Stimulated activated CD4-positive, alpha-beta T cell treated with anti-CD3 and anti-CD28 coated beads, TNF-alpha, amount 100 ng/mL, for 48 hours (primary cell): ENCODE measurements at places on chromosomes 12 and 14.

DNA sequence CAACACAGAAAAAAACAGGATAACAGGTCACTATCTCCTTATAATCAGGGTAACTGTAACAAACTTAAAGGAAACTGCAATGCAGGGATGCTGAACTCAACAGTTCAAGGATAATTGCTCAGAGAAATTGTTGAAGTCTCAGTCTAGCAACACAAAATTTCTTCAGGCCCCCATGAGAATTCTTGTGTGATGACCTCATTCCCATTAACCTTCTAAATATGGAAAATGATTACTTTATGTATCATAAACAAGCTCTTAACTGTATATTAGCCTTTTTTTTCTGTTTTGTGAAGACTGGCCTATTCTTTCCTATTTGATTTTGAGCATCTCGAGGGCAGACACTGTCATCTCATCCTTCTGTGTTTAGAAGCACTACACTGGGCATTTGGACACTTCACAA, 47.1 kb downstream of the IGF1 start:
- no peak for DNase-seq

- DNase-seq = no peak
These were observed 177.5 kb upstream of the VASH1 start for GRCh38 chr14:76583805-76584204.

DNA sequence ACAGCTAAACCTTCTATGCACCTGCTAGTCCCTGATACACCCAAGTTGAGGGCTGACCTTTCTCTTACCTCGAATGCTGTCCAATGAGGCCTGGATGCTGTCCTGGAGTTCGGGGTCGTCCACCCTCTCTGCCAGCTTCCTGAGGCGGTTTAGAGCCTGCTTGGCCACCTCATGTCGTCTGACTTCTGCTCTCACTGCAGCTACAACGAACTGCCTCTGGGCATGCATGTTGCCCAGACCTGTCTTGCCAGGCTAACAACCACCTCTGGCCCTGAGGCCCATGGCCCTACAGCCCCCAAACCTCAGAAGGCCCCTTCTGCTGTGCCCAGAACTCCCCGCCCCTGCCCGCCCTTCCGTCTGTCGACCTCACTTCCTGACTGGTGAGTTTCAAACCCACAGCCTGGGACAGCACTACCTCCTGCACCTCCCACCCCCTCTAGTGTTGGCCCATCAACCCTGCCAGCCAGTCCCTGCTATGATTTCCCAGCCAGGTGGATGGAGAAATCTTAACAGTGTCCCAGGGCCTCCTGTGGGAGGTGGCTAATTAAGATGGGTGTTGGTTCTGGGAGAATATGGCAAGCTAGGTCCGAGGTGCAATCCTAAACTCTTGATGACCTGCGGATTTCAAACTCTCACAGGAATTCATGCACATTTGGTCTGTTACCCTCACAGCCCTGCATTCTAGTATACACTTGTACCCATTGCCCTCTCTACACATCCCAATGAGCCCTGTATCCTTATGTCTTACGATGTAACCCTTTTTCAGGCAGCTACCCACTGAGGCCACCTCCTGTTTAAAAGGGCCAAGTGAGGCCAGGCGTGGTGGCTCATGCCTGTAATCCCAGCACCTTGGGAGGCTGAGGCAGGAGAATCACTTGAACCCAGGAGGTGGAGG, 2.7 kb upstream of the TSPAN31 start:
- DNase-seq = peak; percentile 80

- DNase-seq = no peak
These were observed 167.9 kb upstream of the NTF3 start for GRCh38 chr12:5264006-5264405.

- DNase-seq = no peak
These were observed 17.9 kb upstream of the SH2B3 start for GRCh38 chr12:111387747-111388323.

DNA sequence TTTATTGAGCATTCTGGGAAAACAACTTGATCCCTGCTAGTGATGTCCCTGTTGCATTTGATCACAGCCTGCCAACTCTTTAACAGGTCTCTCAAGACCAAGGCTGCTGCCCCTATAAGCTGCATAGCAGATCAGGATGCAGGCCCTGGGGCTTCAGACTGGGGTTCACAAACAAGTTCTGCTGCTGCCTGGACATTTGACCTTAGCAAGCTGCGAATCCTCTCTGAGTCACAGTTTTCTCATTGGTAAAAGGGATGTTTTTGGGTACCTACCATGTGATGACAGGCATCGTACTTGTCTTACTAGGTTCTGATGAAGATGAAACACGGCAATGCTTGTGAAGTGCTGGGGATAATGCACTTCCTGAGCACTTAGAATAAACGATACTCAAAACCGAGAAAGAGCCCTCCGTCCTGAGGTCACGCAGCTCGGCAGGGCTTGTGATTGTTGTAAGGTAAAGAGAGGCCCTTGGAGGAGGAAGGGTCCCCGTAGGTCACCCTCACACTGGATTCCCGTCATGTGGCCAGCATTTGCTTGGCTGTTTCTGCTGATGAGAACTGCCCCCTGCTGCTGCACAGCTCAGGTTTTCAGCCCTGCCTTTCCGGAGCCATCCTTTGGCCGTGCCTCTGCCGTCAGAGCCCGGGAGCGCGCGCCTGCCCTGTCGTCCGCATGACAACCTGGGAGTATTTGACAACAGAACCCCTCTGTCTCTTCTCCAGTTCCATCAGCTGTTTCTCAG, 39.1 kb downstream of the TSPAN9 start:
- DNase-seq = no peak

DNA sequence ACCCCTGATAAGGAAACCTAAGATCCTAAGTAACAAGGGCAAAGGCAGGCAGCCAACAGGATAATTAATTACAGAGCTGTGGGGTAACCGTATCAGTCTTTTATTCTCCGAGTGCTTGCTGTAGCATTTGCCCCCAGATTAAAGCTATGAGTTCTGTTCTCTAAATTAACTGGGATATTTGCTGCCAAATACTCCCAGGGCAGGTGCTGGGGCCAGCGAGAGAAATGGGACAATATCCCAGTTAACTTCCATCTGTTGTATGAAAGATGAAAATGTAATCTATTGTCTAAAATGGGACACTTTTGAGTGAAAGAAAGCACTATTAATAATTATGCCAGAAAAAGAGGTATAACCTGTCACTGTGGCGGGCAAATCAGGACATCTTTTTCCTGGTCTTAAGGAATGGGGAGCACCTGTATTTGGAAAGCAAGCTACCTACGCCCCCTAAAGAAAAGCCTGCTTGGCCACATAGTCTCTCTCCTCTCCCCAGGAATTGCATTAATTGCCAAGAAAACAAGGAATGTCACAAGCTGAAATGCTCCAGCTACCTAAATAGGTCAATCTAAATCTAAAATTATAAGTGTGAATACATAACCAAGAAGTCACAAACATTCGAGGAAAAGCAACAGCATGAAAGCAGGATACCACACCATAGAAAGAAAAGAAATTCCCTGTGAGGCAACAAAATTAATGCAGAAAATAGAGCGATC, 26.7 kb upstream of the CFAP54 start:
- no peak for DNase-seq

- no peak for DNase-seq
These were observed 7.5 kb downstream of the PSMC1 start for GRCh38 chr14:90263748-90264449.

GRCh38 chr12:64600164-64600561, 10.1 kb upstream of the RASSF3 start:
- no peak for DNase-seq

- no peak for DNase-seq
These were observed 183.1 kb downstream of the CAND1 start for GRCh38 chr12:67452119-67452805.

DNA sequence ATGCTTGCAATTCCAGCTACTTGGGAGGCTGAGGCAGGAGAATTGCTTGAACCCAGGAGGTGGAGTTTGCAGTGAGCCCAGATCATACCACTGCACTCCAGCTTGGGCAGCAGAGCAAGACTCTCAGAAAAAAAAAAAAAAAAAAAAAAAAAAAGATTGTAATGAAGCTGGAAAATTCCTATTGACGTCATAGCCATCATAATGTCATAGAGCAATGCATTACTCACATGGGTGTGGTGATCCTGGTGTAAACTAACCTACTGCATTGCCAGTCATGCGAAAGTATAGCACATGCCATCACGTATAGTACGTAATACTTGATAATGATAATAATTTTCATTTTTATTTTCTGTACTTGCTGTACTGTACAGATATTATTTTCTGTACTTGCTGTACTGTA, 42.7 kb upstream of the NID2 start:
- DNase-seq = no peak

DNA sequence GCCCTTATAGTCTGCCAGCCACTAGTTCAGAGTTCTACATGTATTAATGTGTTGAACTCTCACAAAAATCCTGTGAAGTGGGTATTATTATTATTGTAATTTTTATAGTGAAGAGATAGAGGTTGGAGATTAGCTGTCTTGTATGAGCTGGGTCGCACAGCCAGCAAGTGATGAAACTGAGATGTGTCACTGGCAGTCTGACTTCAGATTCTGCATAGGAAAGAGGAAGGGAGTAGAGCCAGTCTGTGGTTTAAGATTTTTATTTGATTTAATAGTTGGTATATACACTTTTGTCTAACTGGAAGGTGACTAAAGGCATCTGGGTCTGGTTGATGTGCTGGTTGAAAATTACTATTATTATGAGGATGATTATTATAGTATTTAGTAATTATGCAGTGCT, 5.8 kb upstream of the FRS2 start:
- DNase-seq = no peak

DNA sequence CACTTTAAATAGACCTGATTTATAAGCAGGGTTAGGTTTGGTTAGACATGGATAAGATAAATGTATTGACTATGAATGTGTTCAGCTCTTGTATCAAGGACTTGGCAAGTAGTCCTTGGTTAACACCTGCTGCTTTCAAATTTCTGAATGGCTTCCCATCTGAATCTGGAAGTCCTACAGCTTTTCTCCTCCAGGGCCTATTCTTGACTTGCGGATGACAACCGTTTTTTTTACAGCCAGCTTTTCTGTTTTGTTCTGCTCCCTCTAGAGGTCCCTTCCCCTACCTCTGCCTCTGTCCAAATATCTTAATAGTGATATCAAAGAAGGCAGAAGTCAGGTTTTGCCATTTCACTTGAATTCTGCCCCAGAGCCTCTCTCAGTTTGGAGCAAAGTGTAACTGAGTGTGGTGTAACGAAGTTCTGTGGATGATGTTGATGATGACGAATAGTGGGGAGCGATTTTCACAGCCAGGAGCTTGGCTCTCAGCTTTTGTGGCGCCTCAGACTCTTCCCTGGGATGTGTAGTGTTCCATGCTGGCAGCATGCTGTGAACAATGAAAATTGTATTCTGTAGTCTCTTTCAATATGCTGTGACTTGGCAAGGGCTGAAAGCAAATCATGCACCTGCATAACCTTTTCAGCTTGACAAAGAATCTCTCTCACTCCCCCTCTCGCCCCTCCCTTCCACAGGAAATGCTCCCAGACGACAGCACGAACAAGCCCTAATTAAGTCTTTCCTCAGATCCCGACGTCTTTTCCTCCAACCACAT, 5.0 kb upstream of the SLC4A8 start:
- no peak for DNase-seq

DNA sequence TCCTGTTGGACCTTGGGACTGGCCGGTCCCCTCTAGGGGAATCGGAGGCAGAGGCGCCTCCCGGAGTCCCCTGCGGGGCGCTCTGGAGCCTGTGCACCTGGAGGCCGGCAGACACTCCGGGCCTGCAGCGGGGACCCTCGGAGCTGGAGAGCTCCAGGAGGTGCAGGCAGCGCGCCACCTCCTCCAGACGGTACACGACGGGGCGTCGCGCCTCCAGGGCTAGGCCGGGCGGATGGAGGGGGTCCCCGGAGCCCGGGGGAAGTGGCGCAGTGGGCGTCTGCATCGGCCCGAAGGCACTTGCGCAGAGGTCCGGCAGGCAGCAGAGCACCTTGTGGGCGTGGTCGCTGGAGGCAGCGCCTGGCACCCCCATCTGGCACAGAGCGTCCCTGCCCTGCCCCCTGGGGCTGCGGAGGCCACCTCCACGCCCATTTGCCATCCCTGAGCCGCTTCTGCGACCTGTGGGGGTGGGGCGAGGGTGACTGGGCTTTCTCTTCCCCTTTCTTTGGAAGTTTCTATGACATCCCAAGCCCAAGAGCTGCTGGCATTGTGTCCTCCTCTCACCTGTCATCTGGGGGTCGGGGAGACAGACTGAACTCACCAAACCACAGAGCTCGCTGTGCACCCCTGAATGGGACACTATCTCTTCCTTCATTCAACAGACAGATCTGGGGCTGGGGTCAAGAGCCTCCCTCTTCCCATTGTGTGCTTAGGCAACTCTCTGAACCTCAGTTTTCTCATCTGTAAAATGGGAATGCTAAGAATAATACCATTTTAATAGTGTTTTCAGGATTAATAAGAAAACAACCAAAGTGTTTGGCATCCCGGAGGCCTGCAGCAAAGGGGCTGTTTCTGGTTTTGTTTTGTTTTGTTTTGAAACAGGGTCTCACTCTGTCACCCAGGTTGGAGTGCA, 37.5 kb upstream of the CORO1C start:
- no peak for DNase-seq

DNA sequence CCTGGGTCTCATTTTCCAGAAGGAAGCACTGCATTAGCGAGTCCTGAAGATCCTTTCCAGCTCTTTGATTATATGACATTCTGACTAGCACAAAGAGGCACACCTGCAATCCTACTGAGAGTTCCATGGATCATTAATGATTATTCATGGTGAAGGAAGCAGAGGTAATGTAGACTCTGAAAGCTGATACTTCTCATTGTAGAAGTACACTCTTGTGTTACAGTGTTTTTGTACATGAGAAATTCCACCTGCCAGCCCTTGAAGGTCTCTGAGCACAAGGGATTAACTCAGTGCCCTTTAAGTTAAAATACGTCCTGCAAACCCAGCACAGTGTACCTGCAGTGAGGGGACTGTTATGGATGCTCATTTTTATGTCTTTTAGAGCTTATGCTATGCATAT, 558.8 kb upstream of the FBXO33 start:
- DNase-seq = no peak

- DNase-seq = no peak
These were observed 16.1 kb downstream of the EML1 start for GRCh38 chr14:99809360-99809759.

DNA sequence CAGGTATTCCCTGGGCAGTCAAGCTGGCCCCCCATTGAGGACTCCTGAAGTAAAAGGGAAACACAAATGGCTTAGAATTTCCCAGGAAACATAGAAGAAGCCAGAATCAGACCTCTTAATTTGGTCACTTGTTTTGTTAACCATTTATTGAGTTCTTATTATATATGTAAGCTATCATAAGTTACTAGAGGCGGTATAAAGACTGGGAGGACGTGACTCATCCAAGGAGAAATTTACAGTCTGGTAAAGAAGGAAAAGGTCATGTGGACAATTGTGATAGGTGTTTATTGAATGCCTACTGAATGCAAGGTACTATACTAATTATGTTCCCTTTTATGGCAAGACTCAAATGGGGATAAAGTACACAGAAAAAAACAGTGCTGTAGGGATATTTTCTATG, 146.7 kb downstream of the DYRK2 start:
- no peak for DNase-seq

DNA sequence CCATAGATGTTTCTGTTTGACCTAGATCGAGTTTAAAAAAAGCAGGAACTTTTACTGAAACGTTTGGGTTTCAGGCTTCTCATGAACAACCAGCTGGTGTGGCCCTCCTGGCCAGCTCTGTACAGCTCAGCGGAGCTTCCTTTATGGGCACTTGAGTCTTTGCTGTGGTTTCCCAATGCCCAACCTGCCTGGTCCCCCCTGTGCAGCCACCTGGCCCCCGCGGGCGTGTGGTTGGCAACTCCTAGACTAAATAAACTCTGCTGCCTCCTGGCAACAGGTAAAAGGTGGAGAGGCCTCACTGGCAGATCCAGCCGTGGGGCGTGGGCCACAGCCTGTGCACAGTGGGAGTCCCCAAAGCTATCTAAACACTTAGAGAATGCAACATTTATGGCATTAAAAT, 38.7 kb downstream of the ADGRD1 start:
- no peak for DNase-seq

- no peak for DNase-seq
These were observed 15.4 kb upstream of the NIN start for GRCh38 chr14:50846226-50846880.
